ENCODE measurements at places on chromosomes 4 and X.

DNA sequence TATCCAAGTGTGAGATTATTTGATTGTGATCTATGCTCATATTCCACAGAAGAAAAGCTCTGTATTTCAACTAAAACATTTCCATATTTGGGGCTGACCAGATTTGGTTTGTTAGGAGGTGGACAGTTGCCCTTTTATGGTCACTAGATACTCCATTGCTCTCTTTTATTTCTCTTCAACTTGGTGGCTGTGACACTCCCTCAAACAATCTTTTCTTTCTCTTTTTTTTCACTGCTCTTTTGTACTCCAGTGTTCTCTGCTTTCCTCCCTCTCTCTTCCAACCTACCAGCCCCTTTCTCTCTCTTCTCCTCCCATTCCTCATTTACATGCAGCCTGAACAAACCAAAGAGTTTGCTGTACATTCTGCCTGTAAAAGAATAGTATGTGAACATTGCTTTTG lies 48.8 kb downstream of the RBPJ start:
- DNase-seq, result no peak

- DNase-seq, result no peak
Measured at GRCh38 chr4:133136833-133137232, 12.3 kb upstream of the PCDH10 start.

- no peak for DNase-seq
Measured at GRCh38 chrX:72545990-72546389, 26.7 kb downstream of the HDAC8 start.

DNA sequence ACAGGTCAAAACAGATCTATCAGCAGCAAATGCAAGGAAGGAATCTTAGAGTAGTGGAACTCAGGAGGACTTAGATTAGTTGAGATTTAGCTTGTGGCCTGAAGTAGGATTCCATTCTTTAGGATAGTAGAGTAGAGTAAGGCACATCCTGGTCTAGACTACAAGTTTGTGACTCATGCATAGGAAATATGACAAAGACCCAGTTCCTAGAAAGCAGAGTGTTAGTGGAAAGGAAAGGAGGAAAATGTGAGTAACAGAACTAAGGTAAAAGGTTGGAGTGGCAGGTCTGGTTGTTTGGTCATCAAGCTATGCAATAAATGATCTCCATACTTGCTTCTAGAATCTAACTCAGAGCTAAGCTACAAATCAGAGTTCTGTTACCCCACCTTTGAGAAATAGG lies 595.0 kb downstream of the ACTRT1 start:
- no peak for DNase-seq

DNA sequence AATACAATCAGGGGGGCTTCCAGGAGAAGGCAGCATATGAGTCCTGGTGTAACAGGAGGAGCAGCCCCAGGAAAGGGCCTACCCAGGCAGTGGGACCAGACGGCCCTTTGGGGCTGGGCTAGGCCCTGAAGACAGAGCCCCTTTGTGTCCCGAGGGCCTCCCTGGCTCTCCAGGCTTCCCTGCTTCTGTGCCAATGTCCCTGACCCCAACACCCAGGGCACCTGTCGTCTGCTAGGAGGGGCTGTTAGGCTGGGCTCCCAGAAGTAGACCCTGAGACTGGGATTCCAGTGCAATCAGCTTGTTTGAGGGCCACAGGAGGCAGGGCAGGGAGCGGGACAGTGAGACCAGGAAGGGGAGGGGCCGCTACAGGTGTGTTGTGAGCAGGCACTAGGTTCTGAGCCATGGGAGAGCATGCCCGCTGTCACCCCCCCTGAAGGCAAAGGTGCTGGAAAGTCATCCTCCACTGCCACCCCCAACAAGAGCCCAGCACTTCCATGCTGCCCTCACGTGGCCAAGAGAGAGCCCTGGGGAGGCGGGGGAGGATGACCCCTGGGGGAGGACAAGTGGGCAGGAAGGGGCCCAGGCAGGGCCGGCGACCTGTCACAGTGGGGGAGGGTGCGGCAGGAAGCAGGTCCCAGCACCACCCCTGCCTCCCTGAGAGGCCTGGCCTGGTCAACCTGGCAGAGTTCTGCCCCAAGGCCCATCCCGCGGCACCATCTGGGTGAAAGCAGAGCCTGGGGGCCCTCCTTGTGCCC lies 64.8 kb downstream of the ADRA2C start:
- DNase-seq, result no peak

DNA sequence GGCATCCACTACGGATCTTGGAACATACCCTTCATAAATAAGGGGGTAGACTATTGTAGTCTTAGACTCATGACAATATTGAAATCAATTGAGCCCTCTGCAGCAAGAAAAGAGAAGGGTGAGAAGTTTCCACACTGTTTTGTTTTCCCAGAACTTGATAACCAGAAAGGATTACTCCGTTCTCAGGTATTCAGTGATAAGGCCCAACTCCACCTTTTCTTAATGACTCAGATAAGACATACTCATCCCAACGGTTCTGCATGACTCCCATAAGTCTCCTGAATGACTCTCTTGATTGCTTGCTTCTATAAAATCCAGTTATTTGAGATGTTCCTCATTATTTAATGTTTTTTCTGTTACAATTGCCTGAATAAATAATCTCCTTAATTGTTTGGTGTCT lies 111.7 kb downstream of the PABPC4L start:
- DNase-seq, result no peak

GRCh38 chr4:75633846-75634245 lies 3.5 kb upstream of the CDKL2 start:
- no peak for DNase-seq

DNA sequence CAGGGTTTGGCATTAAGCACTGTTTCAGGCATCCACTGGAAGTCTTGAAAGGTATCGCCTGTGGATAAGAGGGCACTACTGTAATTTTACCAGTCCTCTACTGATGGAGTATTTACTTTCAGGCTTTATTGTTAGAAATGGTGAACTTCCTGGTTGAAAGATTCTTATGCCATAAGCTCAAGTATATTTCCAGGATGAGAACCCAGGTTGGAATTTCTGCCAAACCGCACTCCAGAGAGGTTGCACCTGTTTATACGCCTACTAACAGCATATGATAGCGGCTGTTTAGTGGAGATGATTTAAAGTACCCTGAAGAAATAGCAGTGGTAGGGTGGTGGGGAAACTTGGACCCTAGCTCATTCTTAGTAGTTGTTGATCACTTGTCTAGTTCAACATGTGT lies 9.9 kb downstream of the FNIP2 start:
- DNase-seq, result no peak

GRCh38 chr4:110411574-110412011 lies 64.4 kb upstream of the ENPEP start:
- peak; percentile 15 for DNase-seq

DNA sequence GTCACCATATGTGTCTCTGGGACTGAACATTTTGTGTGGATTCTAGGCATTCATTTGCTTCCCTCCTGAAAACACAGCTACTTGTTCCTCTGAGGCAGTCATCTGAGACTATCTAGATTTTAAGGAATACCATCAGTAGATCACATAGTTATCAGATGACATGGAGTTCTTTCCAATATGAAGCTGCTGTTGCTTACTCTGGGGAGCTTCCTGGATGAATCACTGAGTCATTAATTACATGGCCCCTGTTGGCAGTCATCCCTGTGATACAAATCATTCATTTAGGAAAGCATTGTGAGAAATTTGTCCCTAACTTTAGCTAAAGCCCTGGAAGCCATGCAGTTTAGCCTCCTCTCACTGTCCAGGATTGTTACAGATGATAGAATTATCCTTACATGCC lies 98.2 kb upstream of the ARSJ start:
- DNase-seq, result no peak

- DNase-seq, result no peak
Measured at GRCh38 chr4:160182727-160183126, 1079.8 kb downstream of the RAPGEF2 start.

DNA sequence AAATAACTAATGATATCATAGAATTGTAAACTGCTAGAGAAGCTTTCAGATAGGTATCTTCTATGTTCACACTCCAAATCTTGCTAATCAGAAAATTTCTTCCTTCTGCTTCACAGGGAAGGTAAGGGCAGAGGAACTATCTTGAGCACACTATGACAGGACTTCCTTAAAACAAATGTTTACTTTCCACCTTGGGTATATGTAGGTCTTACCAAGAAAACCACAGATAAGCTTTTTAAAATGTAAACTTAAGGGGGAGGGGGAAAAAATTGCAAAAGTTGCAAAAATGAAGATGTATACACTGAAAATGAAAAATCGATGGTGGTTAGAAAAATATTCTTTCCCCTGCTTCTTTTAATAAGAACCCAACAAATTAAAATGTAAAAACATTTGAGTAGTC lies 30.9 kb downstream of the YTHDC1 start:
- DNase-seq, result no peak

DNA sequence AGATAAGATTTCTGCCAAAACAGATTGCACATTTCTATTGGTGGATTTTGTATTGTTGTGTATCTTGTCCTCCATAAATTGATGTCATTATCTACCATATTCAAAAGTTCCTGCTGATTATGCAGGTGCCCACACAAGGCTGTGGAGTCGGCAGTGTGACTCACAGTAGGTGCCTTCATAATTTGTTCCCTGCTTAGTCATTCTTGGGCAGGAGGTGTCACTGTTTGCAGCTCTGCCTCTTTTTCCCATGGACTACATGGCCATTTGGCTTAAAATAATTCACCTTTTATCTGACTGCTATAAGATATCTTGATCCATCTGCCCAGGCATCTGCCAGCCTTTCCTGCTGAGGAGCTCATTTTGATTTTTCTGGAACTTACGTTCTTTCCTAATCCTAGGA lies 33.6 kb upstream of the ENPEP start:
- no peak for DNase-seq

DNA sequence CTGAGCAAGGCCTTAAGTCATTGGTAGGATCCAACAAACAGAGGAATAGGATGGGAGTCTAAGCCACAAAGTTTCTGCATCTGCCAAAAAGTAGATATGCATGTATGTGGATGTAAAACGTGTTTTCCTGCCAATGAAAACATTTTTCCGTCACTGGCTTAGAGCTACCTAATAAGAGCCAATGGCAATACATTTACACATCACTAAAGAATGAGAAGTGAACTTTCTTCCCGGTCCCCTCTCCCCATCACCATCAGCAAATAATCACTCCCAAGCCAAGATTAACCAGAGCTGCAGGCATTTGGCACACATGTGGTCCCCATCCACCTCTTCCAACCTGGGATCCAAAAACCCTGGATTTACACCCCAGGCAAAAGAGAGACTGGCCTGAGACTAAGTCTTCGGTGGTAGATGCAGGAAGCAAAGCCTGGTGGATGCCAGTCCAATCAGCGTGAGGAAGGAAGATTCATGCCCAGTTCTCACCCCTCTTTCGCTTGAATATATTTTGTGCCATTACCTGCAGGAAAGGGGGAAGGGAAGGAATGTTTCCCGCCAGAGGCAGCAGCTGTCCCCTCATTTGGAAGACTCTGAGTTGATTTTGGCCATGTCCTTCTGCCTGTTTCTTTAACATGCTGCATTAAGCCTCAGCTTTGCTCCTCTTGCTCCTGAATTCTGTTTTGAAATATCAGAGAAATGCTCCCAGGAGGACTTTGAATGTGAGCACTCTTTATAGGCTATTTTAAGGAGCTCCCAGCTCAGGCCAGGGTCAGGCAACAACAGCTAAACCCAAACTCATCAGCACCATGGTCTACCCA lies 131.4 kb downstream of the CHIC2 start:
- DNase-seq, result no peak

GRCh38 chr4:100895556-100896197 lies 377.9 kb upstream of the EMCN start:
- no peak for DNase-seq

DNA sequence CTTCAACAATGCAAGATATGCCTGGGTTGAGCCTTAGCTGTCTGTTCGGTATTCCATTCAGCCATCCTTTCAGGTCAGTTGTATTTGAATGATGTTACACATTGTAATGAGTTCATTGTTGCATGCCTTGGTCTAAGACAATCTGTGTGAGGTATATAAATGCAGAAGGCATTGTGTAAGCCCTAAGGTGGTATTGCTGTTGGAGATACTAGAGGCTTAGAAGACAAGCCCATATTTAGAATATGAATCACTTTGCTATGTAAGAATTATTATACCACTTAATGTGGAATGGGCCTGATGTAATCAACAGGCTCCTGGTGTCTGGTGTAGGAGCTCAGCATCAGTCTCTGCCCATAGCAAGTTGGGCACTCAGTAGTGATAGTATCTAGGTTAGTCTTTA lies 473.4 kb upstream of the GNPDA2 start:
- no peak for DNase-seq

GRCh38 chrX:103817502-103817901 lies 14.6 kb downstream of the RAB9B start:
- DNase-seq, result peak; percentile 25

GRCh38 chr4:170743633-170744032 lies 653.9 kb upstream of the AADAT start:
- DNase-seq, result no peak

- no peak for DNase-seq
Measured at GRCh38 chr4:86582410-86582809, 11.7 kb upstream of the PTPN13 start.

- DNase-seq, result no peak
Measured at GRCh38 chrX:123779908-123780396, 47.1 kb upstream of the THOC2 start.

- no peak for DNase-seq
Measured at GRCh38 chrX:9355739-9356138, 109.1 kb upstream of the TBL1X start.

DNA sequence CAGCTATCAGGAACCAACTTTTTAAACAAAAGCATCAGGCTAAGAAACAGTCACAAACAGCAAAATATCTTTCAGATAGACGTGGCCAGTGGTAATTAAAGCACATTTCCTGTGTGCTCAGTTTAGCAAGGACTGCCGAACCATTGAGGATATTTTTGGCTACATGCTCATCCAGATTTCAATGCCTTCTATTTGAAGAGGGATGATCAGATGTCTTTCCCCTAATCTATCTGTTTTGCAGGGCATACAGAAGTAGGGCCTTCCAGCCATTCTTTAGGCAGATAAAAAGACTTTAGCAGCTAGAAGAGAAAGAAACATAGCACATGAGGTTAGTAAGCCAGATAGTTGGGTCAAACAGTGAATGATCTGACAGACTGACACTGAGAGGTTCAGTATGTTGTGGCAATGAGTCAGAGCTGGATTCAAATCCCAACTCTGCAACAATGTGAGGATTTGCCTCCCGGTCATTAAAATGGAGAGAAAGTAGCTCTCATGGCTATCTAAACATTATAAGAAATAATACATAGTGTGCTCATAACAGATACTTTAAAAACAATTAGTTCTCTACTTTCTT lies 100.0 kb upstream of the PRKG2 start:
- DNase-seq, result no peak

DNA sequence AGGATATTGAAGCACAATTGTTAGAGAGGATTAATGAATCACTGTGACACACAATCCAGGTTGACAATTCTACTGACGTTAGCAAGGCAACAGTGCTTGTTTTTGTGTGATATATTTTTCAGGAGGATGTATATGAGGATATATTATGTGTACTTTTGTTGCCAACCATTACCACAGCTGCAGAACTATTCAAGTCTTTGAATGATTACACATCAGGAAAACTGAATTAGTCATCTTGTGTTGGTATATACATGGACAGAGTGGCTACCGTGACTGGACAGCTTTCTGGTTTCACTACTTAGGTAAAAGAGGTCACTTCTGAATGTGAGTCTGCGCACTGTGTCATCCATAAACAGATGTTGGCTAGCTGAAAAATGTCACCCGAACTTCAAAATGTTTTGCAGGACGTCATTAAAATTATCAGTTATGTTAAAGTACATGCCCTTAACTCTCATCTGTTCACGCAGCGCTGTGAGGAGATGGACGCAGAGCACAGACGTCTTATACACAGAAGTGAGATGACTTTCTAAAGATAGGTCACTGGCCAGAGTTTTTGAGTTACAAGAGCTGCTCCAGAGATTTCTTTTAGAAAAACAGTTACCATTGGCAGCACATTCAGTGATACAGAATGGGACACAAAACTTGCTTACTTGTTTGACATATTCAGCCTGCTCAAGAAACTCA lies 69.0 kb downstream of the MRPL1 start:
- DNase-seq, result no peak

- DNase-seq, result no peak
Measured at GRCh38 chrX:16646366-16647138, 3.4 kb upstream of the S100G start.
